ENCODE measurements at places on chromosomes 13 and 19. TPM values are rescaled to one million over a fixed set of nuclear protein-coding genes. Genes with fewer than 3 reads are reported as not detected.

Gene EDNRB
- not detected for total RNA-seq

Gene CYP4F22
- total RNA-seq, result 0.10 TPM

Gene ZNF772
- 1.4 TPM for total RNA-seq

Gene ZNF155
- total RNA-seq, result 2.8 TPM

Gene EHD2
- total RNA-seq, result 157 TPM

Gene ONECUT3
- total RNA-seq, result not detected

Gene CGB5
- total RNA-seq, result 0.59 TPM

Gene TEX101
- total RNA-seq, result not detected
